ENCODE measurements at places on chromosomes 4 and X. TPM values are rescaled to one million over a fixed set of nuclear protein-coding genes. Genes with fewer than 3 reads are reported as not detected.

Gene C4orf33
- total RNA-seq: 10.9 TPM

Gene GASK1B
- 23.7 TPM for total RNA-seq

Gene PRICKLE3
- 17.4 TPM for total RNA-seq

Gene EREG
- 8.0 TPM for total RNA-seq

Gene SPINK2
- not detected for total RNA-seq

Gene FOXP3
- 0.83 TPM for total RNA-seq

- no peak for DNase-seq
Observed at GRCh38 chrX:150372280-150372679, 9.2 kb downstream of the MAMLD1 start.

GRCh38 chrX:21493226-21493830 is 119.1 kb downstream of the CNKSR2 start:
- no peak for DNase-seq

DNA sequence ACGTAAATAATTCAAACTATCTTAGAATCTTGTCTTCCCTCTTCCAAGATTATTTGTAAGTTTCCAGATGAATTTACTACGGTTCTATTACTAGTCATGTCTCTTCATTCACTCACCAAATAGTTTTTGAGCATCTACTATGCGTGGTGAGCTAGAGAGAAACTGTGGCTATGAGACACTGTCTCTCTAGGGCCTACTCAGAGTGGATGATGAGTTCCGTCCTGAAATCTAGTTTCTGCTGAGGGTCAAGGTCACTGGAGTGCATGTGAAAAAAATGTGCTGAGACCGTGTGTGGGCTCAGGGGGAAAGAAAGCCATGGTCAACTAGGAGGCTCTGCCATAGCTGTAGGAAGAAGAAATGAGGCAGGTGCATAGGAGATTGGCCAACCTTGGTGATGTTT is 320.2 kb upstream of the GATB start:
- DNase-seq: no peak

DNA sequence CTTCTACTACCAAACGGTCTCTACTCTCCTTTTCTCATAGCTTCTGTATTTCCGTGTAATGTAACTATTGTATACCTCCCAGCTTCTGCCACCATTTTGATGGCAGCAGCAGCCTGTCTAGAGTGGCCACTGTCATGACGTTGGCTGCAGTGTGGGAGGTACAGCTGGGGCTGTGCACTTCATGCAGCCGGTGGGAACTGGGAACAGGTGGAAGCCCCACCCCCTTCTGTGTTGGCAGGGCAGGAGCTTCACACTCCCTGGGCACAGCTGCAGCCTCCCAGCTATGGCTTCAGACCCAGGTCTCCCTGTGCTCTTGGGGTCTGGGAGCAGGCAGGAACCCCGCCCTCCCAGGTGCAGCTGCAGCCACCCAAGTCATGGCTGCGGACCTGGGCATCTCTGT is 49.8 kb upstream of the SEC24B start:
- no peak for DNase-seq

DNA sequence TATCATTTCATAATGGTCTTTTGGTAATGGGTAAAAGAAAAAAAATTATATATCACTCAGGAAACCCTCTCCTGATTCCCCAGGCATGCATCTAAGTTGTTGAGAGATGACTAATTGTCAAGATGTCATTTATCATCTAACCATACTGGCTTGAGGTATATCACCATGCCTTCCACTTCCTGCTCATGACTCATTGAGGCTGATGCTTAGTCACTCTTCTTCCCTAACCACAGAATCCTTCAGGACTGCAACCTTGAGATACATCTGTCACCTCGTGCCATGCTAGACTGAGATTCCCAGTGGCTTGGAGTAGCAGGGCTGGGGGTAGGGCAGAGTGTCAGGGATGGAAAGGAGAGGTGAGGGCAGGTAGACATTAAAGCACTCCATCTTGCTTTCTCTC is 782.5 kb upstream of the INTU start:
- no peak for DNase-seq

DNA sequence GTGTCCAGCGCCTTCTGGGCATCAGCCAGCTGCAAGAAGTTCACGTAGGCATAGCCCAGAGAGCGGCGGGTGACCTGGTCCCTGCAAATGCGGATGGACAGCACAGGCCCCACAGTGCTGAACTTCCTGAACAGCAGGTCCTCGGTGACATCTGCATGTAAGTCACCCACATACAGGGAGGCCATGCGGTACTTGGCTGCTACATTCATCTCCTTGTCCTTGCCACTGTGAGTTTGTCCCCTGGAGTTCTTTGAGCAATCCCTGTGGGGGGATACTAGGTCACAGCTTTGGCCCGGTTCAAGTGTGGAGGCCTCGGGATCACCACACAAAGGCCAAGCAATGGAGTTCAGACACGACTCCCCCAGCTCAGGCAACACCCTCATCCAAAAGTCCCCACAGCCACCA is 776 bp downstream of the PABPC4L start:
- no peak for DNase-seq

DNA sequence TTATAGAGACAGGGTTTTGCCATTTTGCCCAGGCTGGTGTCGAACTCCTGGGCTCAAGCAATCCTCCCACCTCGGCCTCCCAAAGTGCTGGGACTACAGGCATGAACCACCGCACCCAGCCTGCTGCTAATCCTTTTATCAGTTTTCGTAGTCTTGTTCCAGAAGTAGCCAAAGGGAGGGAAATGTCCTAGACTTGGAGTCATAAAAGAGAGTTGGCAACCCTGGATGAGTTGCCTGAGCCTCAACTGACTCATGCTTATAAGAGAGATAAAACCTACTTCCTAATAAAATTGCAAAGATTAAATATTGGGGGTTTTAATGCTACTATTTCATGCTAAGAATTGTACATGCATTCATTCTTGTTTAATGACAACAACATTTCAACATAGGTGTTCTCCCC is 44.3 kb downstream of the CD40LG start:
- no peak for DNase-seq

GRCh38 chr4:121698236-121698671 is 1.5 kb upstream of the ANXA5 start:
- DNase-seq: no peak

DNA sequence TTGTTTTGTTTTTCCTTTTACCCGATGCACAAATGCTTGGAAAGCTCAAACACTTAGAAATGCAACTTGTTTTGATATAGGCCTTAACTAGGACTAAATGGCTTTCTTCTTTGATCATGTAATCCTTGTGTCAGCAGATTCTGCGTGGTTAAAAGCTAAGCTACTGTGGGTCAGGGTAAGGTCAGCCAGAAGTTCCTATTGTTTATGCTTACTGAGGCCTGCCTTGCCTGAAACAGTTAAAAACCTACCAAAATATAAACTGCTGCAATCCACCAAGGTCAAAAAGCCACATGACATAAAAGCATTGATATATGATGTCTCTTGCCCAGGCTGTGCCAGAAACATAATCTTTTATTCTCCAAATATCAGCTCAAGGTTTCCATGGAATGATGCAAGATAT is 223.4 kb downstream of the FAM47B start:
- DNase-seq: no peak

DNA sequence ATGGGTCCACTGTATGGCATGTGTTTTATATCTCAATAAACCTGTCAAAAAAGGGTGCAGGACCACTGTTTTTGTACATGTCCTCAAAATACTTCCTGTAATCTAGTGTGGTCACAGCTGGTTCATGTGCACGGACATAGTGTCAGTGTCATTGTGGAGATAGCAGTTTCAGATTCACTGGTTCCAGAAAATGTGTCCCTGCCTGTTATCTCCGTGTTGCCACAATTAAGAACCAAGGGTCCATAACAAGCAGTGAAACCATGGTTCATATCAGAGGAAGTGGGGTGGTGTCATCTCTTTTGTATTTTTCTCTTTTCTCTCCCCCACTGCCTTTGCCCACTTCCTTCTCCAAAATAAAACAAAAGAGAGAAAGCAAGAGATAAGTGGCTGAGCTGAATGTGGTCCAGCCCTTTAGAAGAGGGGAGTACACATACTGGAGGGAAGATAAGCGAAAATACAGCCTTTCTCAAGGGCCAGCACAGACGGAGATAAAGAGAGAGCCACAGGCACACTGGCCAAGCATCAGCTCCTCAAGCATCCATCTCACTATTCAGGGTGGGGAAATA is 51.2 kb downstream of the TBL1X start:
- no peak for DNase-seq

DNA sequence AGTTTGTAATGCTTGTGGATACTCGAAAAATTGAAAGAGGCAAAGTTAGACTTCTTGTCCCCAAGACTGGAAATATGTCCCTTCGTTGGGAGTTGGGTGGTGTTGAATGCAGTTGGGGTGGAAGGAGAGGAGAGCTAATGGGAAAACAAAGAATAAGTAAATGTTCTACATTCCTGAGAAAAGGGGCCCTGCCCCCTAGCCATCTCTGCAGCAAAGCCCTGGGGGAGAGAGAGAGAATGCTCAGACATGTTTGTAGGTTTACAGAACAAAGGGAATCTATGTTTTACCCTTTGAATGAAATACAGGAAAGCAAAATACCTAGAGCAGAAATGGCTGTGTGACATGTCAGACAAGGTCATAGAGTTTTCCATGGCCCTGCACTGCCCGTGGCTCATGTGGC is 88.1 kb downstream of the RASL11B start:
- DNase-seq: no peak

DNA sequence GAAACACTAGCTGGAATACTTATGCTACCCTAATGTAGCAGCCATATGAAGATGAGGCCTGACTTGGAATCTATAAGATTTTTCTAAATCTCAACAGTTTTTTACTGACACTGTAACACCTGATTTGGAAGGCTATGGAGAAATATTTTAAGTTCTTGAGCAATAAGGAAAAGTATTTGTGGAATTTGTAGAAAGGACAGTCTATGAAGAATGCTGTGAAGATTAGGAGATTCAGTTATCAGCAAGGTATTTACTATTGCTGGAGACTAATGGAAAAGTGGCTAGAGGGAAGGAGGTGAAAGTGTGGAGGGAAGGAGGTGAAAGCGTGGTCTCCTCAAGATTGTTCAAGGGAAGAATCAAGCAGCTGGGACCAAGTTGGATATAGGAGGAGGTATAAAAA is 190.0 kb upstream of the EMCN start:
- no peak for DNase-seq

DNA sequence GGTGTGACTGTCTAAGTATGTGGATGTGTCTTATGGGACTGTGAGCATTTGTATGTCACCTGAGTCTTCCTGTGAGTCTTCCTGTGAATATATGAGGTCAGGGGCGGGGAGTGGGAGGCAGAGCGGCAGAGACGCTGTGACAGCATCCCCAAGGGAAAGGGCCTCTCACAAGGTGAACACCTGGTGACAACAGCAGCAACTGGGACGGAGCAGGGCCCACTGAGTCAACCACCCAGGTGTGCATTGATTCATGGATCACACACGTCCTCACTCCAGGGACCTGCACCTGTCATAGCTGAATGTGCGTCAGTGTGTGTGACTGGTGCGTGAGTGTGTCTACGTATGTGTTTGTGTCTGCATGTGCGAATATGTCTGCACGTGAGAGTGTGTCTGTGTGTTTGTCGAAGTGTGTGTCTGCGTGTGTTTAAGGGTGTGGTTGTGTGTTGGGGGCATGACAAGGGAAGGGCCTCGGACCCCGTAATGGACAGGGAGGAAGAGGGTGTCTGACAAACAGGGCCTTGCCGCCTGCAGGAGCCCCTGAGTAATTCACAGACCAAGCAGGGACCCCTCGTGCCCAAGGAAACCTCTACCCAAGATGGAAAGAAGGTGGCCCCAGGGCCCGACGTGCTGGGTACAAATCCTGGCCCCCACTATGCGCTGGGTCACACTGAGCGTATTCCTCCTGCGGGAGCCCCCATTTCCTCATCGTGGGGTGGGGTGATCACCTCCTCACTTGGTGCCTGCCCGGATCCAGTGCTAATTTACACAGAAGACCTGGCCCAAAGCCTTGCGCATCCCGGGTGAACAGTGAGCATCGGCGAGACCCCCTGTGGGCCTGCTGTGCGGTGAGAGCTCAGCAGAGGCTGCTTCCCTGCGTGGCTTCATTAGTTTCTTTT is 76.7 kb downstream of the ABLIM2 start:
- DNase-seq: no peak

DNA sequence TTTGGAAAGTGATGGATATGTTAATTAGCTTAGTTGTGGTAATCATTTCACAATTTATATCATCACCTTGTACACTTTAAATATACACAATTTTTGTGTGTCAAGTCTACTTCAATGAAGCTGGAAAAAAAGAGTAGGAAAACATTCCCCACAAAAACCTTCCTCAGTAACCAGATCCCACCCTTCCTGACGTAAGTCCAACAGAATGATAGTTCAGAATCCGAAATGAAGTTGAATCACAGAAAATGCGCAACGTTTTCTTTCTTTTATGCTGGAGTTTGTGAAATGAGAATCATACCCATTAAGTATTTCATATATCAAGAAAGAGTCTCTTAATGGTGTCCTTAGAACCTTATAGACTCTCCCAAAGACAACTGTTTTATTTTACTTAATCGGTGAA is 292.9 kb downstream of the USP46 start:
- DNase-seq: no peak

- no peak for DNase-seq
Observed at GRCh38 chrX:65607070-65607742, 60.2 kb upstream of the MSN start.

DNA sequence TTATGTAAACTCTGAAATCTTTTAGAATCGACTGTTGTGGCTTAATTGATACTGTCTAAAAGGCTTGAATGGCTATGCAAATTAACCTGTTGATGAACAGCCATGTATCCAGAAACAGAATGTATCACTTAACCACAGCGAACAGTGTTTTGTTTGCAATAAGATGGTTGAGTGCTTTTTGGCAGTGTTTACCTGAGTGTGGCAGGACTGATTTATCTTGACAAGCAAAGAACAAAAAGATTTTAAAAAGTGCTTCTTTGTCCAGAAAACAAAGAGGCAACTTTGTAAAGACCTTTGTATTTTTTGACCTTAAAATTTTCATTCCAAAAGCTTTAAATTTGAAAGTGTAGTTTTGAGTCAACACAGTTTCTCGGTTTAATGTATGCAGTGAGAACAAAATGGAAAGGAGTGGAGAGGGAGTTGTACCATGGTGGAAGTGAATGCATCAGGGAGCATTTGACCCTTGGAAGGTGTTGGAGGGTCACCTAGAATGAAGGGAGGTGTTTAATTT is 18.0 kb downstream of the ARHGAP10 start:
- DNase-seq: no peak

- DNase-seq: no peak
Observed at GRCh38 chrX:53831662-53832635, 145.4 kb upstream of the HUWE1 start.

GRCh38 chrX:57353472-57354132 is 67.1 kb downstream of the FAAH2 start:
- no peak for DNase-seq

DNA sequence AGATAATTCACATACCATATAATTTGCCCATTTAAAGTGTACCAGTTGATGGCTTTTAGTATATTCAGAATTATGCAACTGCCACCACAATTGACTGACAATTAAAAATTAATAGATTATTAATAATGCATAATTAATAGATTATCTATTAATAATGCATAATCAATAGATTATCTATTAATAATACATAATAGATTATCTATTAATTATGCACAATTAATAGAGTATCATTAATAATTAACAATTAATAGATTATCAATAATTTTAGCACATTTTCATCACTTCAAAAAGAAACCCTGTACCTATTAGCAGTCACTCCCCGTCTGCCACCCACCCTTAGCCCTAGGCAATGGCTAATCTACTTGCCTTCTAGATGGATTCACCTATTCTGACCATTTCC is 108.6 kb upstream of the NR3C2 start:
- DNase-seq: no peak
